Ascending aorta (tissue), 2 donors: ENCODE measurements at places on chromosomes 4 and X. TPM values are rescaled to one million over a fixed set of nuclear protein-coding genes. Genes with fewer than 3 reads are reported as not detected.

RASGEF1B gene
- 8.4 TPM for total RNA-seq

PABPC1L2A gene
- total RNA-seq = not detected

ARX gene
- total RNA-seq = not detected

AKAP14 gene
- not detected for total RNA-seq

EREG gene
- total RNA-seq = not detected

MMRN1 gene
- total RNA-seq = 109 TPM

- no peaks in the 10 kb centered on the region for H3K4me1 ChIP-seq
- no peak overlapping the region for H3K4me3 ChIP-seq
- no peaks in the 10 kb centered on the region for H3K27me3 ChIP-seq
- no peak for DNase-seq
- H3K36me3 ChIP-seq = no peaks in the 10 kb centered on the region
Observed at GRCh38 chrX:47683829-47684205, 24.8 kb upstream of the UXT start.

DNA sequence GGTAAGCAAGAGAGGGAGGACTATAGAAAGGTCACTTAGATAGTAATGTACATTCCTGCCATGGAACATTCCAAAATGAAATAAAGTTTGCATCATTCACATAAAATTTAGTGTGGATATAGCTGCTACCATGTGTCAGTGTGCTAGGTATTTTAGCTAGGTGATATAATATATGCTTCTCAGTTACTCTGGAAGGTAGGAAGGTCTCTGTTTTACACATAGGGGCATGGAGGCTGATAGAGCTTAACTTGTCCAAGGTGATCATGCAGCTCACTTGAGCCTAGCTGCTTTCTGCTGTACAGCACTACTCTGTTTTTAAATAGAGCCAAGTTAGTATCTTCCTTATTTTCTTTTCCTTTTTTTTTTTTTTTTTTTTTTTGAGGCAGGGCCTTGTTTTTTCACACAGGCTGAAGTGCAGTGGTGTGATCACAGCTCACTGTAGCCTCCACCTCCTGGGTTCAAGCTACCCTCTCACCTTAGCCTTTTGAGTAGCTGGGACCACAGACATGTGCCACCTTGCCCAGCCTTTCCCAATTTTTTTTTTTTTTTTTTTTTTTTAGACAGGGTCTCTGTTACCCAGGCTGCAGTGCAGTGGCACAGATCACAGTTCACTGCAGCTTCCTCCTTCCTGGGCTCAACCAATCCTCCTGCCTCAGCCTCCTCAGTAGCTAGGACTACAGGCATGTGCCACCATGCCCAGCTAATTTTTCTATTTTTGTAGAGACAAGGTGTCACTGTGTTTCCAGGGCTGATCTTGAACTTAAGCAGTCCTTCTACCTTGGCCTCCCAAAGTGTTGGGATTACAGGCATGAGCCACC, 10.4 kb downstream of the AFF1 start:
- H3K36me3 ChIP-seq = peaks cover 12% of the 10 kb centered on the region
- H3K27me3 ChIP-seq = no peaks in the 10 kb centered on the region
- no peak for DNase-seq

DNA sequence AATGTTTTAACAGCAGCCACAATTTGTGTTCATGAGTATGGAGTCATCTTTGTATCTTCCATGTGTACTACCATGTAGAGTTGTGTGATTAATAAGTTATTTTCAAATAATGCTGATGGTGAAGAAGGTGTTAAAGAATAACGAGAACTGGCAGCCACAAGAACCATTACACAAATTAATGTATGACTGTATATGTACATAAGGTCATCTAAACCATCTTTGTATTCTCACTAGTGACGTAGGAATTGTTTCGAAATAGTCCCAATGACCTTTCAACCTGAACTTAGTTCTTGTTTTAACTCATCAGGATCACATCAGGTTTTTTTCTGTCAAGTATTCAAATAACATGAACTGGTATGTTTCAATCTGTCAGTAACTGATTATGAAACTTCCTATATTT, 48.3 kb upstream of the NOCT start:
- H3K27me3 ChIP-seq = no peaks in the 10 kb centered on the region
- no peaks in the 10 kb centered on the region for H3K4me1 ChIP-seq
- H3K36me3 ChIP-seq = no peaks in the 10 kb centered on the region
- no peak overlapping the region for H3K4me3 ChIP-seq
- DNase-seq = no peak
- no peak overlapping the region for H3K27ac ChIP-seq

GRCh38 chr4:184189966-184190365, 27.7 kb downstream of the ENPP6 start:
- H3K27ac ChIP-seq = no peak overlapping the region
- DNase-seq = no peak
- H3K27me3 ChIP-seq = no peaks in the 10 kb centered on the region
- H3K36me3 ChIP-seq = no peaks in the 10 kb centered on the region
- H3K4me3 ChIP-seq = no peak overlapping the region

DNA sequence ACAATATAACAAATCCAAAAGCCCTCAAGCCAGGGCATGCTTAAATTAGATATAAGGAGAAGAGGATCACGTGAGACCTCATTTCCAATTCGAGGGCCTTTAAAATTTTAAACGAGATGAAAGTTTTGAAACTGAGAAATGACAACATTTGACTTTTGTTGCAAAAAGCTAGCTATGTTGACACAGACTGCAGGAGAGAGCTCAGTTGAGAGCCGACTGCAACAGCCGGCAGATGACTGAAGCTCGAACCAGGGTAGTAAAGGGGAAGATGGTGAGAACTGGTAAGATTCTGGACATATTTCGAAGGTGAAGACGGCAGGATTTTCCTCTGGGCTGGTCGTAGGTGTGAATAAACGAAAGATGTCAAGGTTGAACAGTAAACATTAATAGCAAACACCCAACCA, 773 bp downstream of the PRMT9 start:
- DNase-seq = no peak
- H3K36me3 ChIP-seq = peaks cover 9% of the 10 kb centered on the region
- H3K27ac ChIP-seq = peak overlapping the region; percentile 85
- peak overlapping the region; percentile 84 for H3K4me3 ChIP-seq
- no peaks in the 10 kb centered on the region for H3K4me1 ChIP-seq

DNA sequence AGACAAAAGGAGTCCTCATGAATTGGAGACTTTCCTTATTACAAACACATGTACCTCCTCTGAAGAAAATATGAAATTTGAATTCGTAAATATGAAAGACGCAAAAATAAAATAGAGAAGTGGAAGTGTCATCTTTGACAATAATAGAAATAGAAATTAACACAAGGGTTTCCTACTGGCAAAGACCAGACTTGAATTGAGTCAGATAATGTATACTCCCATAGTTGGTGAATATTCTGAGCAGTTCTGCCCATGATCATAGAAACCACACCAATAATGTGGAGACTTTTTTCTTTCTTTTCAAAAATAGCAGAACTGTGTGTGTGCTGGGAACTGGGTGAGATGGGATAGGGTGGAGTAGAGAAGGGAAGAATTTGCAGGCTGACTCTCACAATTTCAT, 277.7 kb upstream of the TET2 start:
- H3K4me3 ChIP-seq = no peak overlapping the region
- no peak overlapping the region for H3K27ac ChIP-seq
- no peak for DNase-seq
- no peaks in the 10 kb centered on the region for H3K4me1 ChIP-seq
- no peaks in the 10 kb centered on the region for H3K36me3 ChIP-seq

GRCh38 chrX:67787196-67787595, 243.4 kb downstream of the AR start:
- no peaks in the 10 kb centered on the region for H3K27me3 ChIP-seq
- H3K36me3 ChIP-seq = no peaks in the 10 kb centered on the region
- DNase-seq = no peak
- no peak overlapping the region for H3K27ac ChIP-seq
- H3K4me3 ChIP-seq = no peak overlapping the region
- H3K4me1 ChIP-seq = no peaks in the 10 kb centered on the region

DNA sequence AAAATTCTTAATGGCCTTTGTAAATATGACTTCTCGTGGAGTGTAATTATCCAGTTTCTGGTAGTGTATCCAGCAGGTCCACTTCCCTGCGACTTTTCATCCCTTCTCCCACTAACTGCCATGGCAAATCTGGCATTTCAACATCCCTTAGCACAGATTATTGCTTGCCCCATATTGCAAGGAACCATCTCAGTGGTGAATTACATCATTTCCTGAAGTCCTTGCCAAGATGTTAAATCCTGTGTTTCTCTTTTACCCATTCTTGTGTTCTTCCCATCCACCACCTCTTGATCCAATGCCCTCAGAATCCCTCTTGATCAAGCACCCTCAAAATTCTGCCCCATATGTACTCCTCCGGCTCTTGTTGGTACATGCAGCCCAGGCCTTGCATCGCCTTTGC, 88.1 kb upstream of the ZNF81 start:
- DNase-seq = no peak
- H3K27me3 ChIP-seq = no peaks in the 10 kb centered on the region
- no peak overlapping the region for H3K27ac ChIP-seq
- H3K36me3 ChIP-seq = no peaks in the 10 kb centered on the region

GRCh38 chr4:142535009-142535408, 311.1 kb downstream of the INPP4B start:
- no peak overlapping the region for H3K27ac ChIP-seq
- no peak overlapping the region for H3K4me3 ChIP-seq
- no peaks in the 10 kb centered on the region for H3K27me3 ChIP-seq

- no peak overlapping the region for H3K27ac ChIP-seq
- no peak for DNase-seq
- H3K36me3 ChIP-seq = no peaks in the 10 kb centered on the region
Observed at GRCh38 chrX:16643176-16643575, 6.8 kb upstream of the S100G start.

- no peak overlapping the region for H3K4me3 ChIP-seq
- no peak for DNase-seq
- H3K36me3 ChIP-seq = no peaks in the 10 kb centered on the region
- no peak overlapping the region for H3K27ac ChIP-seq
Observed at GRCh38 chrX:140733766-140734342, 24.3 kb downstream of the LINC00632 start.

- no peak overlapping the region for H3K4me3 ChIP-seq
- H3K4me1 ChIP-seq = no peaks in the 10 kb centered on the region
- H3K36me3 ChIP-seq = no peaks in the 10 kb centered on the region
- no peak for DNase-seq
- no peak overlapping the region for H3K27ac ChIP-seq
Observed at GRCh38 chr4:8117278-8117682, 41.3 kb downstream of the ABLIM2 start.

DNA sequence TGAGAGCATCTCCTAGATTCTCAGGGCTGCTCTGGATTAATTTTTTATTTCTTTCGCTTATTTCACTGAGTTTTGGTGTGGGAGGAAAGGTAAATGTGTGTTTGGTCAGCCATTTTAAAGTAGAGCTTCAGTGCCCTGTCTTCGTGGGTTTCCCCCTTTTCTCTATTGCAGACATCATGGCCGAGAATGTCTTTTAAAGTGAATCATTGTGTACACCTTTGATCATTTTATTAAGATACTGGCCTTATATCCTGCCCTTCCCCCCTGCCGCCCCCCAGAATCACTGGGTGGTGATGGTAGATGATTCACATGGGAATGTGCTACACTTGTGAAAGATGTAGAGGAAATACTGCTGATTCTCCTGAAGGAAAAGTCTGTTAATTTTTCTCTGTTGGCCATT, 23.8 kb downstream of the CDKL5 start:
- no peak overlapping the region for H3K4me3 ChIP-seq
- H3K27me3 ChIP-seq = no peaks in the 10 kb centered on the region
- H3K36me3 ChIP-seq = no peaks in the 10 kb centered on the region

- H3K4me1 ChIP-seq = peaks cover 44% of the 10 kb centered on the region
- peak overlapping the region; percentile 91 for H3K27ac ChIP-seq
- no peaks in the 10 kb centered on the region for H3K27me3 ChIP-seq
Observed at GRCh38 chr4:99404595-99405287, 30.4 kb downstream of the ADH7 start.

DNA sequence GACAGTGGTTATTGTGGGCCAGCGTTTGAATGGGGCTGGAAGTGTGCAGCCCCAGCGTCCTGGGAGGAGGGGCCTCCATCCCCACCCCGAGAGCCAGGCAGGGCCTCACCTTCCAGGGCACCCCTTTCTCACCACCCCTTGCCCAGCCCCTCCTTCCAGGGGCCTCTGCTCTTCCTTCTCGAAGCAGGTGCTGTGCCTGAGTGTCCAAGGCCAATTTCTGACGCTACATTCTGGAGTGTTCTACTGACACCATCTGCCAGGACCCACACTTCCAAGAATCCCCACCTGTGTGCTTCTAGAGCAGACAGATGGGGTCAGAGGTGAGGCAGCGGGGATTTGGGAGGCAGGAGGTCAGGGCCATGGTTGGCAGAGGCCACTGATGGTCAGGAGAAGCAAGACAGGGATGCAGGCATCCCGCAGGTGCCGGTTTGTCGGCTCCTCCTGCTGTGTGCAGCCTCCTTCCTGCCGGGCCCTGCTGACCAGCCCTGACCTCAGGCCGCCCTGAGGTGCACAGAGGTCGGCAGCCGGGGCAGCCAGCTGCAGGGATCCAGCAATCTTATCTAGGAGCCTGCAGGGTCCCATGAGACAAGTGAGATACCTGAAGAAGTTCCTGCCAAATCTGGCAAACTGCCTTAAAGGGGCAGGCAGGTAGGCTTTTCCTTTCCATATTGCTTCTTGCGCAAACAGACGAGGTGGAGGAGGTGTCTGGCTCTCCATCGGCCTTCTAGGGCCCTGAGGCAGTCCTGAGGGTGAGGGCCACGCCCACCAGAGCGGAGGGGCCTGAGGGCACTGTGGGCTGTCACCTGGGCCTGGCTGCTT, 18.8 kb downstream of the MSANTD1 start:
- no peak overlapping the region for H3K27ac ChIP-seq
- no peak for DNase-seq
- no peaks in the 10 kb centered on the region for H3K4me1 ChIP-seq
- no peaks in the 10 kb centered on the region for H3K27me3 ChIP-seq

GRCh38 chr4:24559032-24559821, 25.1 kb downstream of the DHX15 start:
- peak overlapping the region; percentile 4 for H3K27ac ChIP-seq
- H3K36me3 ChIP-seq = no peaks in the 10 kb centered on the region
- no peaks in the 10 kb centered on the region for H3K27me3 ChIP-seq
- no peak overlapping the region for H3K4me3 ChIP-seq

DNA sequence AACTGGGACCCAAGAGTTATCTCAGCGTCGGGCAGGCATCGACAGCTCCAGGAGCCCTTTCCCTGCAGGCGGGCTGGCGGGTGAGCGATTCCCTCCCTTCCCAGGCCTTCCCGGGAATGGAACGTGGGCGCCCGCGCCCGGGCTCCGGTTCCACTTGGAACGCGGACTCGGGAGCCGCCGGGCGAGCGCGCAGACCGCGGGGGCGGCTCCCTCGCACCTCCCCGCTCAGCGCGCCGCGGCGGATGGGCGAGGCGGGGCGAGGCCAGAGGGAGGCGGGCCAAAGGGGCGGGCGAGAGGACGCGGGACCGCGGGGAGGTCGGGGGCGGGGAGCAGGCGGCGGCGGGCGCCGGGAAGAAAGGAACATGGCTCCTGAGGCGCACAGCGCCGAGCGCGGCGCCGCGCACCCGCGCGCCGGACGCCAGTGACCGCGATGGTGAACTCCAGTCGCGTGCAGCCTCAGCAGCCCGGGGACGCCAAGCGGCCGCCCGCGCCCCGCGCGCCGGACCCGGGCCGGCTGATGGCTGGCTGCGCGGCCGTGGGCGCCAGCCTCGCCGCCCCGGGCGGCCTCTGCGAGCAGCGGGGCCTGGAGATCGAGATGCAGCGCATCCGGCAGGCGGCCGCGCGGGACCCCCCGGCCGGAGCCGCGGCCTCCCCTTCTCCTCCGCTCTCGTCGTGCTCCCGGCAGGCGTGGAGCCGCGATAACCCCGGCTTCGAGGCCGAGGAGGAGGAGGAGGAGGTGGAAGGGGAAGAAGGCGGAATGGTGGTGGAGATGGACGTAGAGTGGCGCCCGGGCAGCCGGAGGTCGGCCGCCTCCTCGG, at the start of gene PKD2:
TSS of gene PKD2 (plus strand) at position 332 of the 818 bp plus-strand sequence. CDS start at position 431, 99 bp downstream.
- H3K4me1 ChIP-seq = peaks cover 35% of the 10 kb centered on the region
- peak within 1 kb of the TSS; percentile 96 for H3K4me3 ChIP-seq
- H3K27ac ChIP-seq = peak within 1 kb of the TSS; percentile 98
- no peaks in the 10 kb centered on the region for H3K27me3 ChIP-seq
- no peak for DNase-seq
